RWPE1 (cell line): ENCODE measurements at places on chromosomes 1 and 21.

DNA sequence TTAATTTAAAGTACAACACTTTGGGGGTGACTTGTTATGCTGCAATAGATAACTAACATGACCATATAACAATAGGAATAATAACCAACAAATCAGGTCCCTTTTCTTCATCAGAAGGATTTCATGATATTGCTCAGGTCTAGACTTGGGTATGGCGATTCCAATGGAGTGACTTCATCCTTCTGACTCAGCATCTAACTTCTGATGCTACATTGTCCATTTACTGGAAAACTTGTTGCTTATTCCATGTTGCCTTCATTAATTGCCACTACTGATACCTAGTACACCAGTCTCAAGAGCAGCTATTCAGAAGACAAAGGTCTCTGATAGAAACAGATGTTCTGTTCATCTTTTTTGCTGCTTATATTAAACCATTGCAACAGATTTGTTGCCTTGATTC, 324.3 kb downstream of the TGFB2 start:
- peak; percentile 8 for DNase-seq

DNA sequence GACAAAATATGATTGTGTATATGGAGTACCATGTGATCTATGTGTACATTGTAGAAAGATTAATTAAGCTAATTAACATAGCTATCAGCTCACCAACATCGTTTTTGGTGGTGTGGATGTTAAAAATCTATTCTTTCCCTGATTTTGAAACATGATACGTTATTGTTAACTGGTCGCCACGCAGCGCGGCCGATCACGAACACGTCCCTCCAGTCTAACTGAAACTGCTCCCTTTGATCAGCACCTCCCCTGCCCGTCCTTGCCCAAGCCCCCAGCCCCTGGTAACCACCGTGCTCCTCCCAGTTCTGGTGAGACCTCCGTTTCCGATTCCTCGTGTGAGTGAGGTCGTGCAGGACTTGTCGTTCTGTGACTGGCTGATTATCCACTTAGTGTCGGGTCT, 67.0 kb downstream of the AGPAT3 start:
- DNase-seq, result no peak

DNA sequence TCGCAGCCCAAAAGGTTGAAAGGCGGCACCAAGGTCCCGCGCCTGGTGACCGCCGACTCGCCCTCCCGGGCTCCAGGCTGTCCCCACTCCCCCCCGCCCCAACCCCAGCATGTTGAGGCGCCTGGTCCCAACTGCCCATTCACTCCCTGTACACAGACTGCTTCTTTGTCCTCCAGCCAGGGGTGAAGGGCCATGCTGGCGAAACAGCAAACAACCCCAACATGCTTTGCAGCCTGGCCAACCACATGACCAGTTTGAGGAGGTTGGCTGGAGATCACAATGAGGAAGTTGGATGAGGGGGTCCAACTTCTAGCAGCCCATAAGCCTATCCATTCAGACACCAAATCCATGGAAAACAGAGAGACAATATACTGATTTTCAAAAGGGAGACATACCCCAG, 13.5 kb downstream of the PDE9A start:
- DNase-seq, result no peak

GRCh38 chr1:176752505-176752904, 289.5 kb downstream of the PAPPA2 start:
- no peak for DNase-seq

GRCh38 chr1:221294242-221294641, 415.0 kb downstream of the HLX start:
- peak; percentile 37 for DNase-seq
